ENCODE measurements at places on chromosomes 2 and 18. TPM values are rescaled to one million over a fixed set of nuclear protein-coding genes. Genes with fewer than 3 reads are reported as not detected.
A peak's percentile ranks its signal among the peaks of the same experiment; 100 is the strongest.

MGAT4A gene
- 23.1 TPM for total RNA-seq

HNRNPA3 gene
- 170 TPM for total RNA-seq

CAPN14 gene
- total RNA-seq, result 1.2 TPM

SLC14A1 gene
- total RNA-seq, result 2.3 TPM

SLC23A3 gene
- 2.4 TPM for total RNA-seq

MTIF2 gene
- 39.4 TPM for total RNA-seq

DNA sequence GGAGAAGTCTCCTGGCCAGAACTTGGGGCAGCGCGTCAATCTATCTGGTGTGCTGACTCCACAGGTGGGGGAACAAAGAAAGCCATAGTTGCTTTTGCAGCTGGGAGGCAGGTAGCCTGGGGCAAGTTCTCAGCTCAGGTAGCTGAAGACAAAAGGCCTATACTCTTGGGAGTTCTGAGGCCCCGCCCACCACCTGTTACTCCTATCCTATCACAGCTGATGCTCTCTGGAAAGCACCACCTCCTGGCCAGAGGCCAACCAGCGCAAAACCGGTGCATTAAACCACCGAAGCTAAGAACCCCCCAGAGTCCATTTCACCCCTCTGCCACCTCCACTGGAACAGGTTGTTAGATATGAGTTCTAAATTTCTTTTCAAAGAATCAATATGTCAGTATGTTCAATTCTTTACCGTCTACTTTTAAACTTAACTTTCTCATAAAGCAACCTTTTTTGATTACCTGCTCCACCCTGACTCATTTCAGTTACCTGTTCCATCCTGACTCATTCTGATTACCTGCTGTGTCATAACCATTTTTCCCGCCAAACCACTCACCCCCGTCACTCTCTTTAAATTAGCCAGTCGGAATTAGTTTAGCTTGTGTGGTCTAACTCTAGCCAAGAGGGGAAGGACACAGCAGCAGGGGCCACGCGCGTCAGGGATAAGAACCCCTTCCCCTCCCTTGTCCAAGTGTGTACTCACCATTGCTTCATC, 43.4 kb downstream of the UPP2 start:
- DNase-seq, result no peak

DNA sequence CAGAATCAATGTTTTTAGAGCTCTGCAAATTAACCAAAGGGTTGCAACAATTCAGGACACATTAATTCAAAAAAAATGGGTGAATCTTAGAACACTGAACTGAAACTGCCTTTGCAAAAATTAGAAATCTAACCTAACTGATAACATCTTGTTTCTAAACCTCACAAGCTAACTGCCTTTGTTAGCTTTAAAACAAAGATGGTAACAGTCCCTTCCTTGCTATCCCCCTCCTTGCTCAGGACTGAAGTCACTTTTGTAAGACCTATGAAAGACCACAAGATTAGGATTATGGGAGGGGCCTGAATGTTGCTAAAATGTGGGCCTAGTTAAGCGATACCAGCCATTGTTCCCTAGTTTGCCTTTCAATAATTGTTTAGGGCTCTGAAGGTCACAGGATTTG, 44.9 kb upstream of the LONRF2 start:
- DNase-seq, result no peak

DNA sequence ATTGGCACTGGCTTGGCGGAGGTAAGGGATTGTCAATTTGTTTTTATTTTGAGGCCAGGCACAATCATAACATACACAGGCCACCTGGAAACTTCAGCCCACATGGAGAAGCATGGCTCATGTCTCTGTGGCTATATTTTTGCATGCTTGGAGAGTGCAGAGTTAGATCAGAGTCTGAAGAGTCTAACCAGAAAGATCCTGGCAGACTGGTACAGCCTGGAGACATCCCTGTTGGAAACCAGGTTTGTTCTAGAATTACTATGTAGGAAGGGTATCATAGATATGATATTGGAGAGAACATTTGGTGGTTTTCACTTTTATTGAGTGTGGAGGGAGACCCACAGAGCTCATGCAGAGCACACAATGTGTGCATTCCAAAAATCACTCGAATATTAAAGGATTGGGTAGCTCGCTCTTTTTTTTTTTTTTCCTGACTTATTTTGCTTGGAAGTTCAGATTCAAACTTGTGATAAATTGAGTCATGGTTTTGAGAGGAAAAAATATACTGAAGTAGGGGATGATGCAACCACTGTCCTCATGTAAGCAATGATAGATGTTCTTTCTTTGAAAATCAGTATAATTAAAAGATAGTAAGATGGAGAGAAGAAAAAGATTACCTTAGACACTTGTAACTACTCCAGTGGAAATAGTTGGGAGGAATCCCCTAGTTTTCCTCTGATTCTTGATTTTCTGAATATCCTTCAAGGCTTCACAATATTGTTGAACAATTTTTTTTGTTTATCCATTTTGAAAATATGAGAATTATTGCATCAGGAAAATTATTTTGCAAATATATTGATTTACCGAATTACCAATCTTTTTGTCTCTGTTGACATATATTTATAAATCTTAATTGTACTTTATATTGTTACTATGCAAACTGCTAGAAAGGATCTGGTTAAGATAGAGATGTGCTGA, 185.7 kb upstream of the ZEB2 start:
- no peak for DNase-seq

- DNase-seq, result no peak
Measured at GRCh38 chr2:25335204-25335603, 6.5 kb downstream of the DNMT3A start.

DNA sequence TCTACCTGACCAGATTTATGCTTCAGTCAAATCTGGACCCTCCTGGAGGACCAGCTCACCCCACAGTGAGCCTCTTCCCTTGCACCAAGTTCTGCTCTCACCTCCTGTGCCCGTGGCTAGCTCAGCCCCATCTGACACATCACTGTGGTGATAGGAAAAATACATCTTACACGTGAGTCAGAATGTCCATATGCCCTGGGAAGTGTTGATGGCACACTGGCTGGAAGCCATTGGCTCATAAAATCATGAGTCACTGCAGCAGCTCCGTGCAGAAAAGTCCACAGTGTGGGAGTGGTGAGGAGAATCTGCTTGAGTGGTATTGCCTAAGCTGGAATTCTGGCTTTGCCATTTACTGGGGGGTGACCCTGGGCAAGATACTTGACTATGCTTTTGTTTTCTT, 42.6 kb upstream of the RAPGEF4 start:
- no peak for DNase-seq

GRCh38 chr2:26428846-26429245, 27.1 kb downstream of the DRC1 start:
- DNase-seq, result no peak

- no peak for DNase-seq
Measured at GRCh38 chr2:142380372-142380771, 249.6 kb upstream of the LRP1B start.

GRCh38 chr2:28292491-28292890, 100.2 kb upstream of the FOSL2 start:
- DNase-seq, result no peak

DNA sequence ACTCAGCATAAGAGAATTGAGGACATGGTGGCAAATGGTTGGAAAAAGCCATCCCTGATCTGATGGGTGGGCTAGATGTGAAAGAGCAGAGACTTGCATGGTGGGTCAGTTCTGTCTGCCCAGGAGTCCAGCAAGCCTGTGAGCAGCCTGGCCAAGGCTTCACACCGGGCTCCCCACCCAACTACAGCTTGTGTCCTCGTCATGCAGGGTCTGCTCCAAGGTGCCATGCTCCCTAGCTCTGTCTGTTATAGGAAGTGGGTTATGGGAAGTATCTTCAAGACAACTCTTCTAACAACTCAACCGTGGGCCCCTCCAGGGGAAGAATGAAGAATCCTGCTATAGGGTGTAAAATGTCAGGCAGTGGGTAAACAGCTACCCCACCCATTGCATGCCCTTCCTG, 97.4 kb downstream of the ADD2 start:
- no peak for DNase-seq

DNA sequence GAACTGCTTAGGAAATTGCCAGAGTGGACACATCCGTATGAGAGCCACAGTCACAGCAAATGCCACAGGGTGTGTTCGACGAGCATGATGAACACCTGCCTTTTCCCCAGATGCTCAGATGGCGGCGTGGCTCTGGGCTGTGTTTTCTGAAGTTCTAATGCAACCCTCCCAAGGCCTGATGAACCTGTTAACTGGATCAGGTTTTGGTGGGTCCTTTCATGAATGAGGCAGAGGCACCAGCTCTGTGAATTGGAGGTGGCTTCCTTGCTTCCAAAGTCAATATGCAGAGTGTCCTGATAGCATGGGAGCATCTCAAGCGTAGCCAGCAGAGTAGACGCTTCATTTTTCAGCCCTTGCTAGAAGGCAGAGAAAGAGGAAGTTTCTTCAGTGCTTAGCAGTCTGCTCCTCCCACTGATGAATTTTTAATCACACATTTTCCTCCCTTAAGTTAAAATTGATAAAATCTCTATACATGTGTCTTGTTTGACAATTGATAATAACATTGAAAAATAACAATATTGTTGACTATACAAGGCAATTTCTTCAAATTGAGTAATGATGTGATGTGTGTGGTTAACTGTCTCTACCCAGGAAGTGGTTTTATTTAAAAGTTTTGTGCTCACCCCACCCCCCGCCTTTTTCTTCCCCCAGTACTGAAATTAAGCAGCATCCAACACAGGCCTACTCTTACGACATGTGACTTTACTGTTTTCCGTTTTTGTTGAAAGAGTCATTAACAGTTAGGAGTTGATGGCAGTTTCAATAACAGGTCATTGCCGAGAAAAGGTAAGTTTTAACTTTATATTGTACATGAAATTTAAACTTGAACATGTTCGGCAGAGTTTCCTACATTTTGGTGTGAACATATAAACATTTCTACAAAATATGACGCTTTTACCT, at the start of gene ARHGAP15:
Gene ARHGAP15 (plus strand): TSS at position 739 of the 900 bp plus-strand sequence.
- peak; percentile 83 for DNase-seq

GRCh38 chr18:23136326-23137096, 1.2 kb downstream of the CABLES1 start:
- DNase-seq, result no peak

- DNase-seq, result no peak
Measured at GRCh38 chr2:207438414-207439126, 91.2 kb upstream of the CREB1 start.

DNA sequence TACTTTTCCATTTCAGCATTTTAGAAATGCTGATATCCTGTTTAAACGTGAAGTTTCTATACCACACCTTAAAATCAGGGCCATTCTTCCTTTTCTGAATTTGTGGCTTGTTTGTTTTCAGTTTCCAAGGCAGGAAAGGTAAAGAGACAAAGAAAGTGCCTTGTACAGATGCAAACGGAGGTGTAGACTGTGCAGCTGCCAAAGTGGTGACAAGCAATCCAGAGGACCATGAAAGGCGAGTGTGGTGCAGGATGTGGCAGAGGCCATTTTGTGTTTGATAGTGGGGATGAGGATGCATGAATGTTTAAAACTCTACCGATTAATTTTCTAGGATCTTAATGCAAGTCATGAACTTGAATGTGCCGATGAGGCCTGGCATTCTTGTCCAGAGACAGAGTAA, 733 bp downstream of the C2orf74 start:
- DNase-seq, result no peak

- no peak for DNase-seq
Measured at GRCh38 chr2:69316550-69316949, 70.5 kb downstream of the GFPT1 start.

DNA sequence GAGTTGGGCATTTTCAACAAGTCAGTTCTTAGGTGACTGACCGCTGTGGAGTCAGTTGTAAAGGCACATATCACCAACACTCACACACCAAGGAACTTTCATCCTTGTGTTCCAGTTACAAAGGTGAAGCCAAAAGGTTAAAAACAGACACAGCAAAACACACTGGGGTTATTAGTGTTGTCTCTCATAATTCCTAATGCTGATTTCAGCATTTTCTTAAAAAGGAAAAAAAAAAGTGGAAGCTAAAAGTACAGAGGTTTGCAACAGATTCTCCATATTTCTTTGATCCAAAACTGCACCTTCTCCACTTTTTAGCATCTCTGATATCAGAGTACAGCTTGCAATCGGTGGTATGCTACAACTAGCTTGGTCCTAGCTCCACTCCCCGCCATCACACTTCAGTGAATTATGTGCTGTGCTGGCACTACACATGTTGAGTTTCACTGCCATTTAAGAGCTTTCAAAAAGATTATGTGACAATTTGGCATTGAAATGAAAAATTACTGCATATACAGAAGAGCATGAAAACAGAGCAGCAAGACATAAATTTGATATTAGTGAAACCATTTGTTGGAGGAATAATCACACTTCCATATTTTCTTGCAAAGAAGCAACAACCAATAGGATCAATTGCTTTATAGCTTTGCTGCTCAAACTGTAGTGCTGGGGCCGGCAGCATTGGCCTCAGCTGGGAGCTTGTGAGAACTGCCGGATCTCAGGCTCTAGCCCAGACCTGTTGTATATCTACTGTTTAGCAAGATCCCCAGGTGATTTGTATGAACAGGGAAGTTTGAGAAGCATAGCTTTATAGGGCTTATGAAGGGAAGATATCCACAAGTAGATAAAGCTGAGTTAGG, 62.3 kb upstream of the DAPL1 start:
- DNase-seq, result no peak

GRCh38 chr18:46282646-46283045, 178.5 kb downstream of the HAUS1 start:
- no peak for DNase-seq

DNA sequence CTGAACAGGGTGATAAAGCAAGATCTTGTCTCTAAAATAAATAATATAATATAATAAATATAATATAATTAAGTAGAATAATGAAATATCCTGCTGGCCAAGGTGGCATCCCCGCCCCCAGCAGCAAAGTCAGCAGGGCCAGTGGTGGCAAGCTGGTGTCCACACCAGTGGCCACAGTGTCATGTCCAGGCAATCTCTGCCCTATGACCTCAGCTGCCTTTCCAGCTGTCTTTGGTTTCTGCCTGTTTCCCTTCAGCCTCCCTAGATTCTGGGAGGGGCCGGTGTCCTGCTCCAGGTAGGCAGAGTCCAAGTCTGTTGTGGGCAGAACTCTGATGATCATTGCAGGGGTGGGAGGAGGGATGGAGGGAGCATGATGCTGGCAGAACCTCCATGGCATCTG, 16.2 kb upstream of the STEAP3 start:
- peak; percentile 28 for DNase-seq

- DNase-seq, result no peak
Measured at GRCh38 chr2:231648579-231649174, 56.0 kb downstream of the TEX44 start.

DNA sequence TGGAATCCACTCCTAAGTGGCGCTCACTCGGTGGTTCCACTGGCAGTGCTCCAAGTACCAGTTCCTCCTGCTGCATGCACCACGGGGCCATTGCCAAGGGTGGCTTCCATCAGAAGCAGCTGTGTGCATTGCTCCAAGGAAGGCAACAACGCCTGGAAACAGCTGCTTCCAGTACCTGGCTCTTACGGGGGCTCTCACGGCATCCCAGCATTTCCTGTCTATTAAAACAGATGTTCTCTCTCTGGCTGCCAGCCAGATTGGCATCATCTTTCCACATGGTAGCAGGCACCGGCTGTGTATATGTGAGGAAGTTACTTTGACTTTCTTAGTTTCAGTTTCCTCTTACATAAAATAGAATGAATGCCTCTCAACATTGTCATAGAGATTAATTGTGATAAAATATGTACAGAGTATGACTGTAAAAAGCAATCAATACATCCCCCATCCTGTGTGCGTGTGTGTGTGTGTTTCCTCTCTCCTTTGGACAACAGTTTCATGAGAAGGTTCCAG, 84.9 kb downstream of the CMPK2 start:
- DNase-seq, result no peak

- DNase-seq, result no peak
Measured at GRCh38 chr2:33528441-33528950, 52.0 kb downstream of the RASGRP3 start.
